ENCODE measurements at places on chromosomes 3 and 15. TPM values are rescaled to one million over a fixed set of nuclear protein-coding genes. Genes with fewer than 3 reads are reported as not detected.

Gene LRRC49
- total RNA-seq, result 5.5 TPM

Gene RTP3
- not detected for total RNA-seq

Gene PLEKHO2
- 5.9 TPM for total RNA-seq

Gene APBA2
- total RNA-seq, result 15.5 TPM

Data from A549 treated with Mapracorat at 1 μM for 4 hours (cell line).